ENCODE measurements at places on chromosomes 6 and 20. TPM values are rescaled to one million over a fixed set of nuclear protein-coding genes. Genes with fewer than 3 reads are reported as not detected.

TRIM40 gene
- total RNA-seq: not detected

THEMIS gene
- total RNA-seq: not detected

FAM209B gene
- not detected for total RNA-seq

GRCh38 chr6:3195420-3195694 is 32.1 kb downstream of the TUBB2B start:
- DNase-seq: no peak

DNA sequence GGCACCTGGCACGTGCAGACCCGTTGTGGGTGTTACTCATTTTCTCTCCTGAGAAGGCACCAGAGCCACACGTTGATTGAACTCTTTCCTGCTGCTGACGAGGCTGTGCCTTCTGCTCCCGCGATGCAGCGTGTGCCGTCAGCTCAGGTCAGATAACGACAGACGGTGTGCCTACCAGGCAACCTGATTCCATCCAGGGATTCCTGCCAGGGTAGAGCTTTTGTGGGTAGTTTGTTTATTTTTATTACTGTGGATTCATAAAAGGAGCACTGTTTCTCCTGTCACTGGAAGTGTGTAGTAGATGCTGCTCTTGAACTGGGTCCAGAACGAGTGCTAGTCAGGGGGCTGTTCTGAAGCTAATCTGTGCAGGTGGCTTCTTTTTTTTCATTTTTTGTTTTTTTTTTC is 20.7 kb downstream of the PRPF6 start:
- no peak for DNase-seq

DNA sequence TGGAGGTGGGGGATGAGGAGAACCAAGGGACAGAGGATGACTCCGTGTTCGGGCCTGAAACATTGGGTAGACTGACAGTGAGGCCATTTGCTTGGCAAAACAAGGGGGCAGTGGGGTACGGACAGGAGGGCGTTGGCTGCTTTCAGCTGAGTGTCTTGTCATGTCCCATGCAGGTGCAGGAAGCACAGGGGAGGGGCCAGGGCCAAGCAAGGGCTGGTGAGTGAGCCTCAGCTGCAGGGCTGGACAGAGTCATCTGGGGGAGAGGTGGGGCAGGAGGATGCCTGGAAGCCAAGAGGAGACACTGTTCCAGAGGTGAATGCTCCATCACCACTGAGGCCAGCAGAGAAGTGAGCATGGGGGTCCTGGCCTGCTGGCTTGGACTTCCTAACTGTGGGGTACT is 78.4 kb downstream of the ERMARD start:
- no peak for DNase-seq

GRCh38 chr6:133259561-133259960 is 18.4 kb downstream of the EYA4 start:
- no peak for DNase-seq

DNA sequence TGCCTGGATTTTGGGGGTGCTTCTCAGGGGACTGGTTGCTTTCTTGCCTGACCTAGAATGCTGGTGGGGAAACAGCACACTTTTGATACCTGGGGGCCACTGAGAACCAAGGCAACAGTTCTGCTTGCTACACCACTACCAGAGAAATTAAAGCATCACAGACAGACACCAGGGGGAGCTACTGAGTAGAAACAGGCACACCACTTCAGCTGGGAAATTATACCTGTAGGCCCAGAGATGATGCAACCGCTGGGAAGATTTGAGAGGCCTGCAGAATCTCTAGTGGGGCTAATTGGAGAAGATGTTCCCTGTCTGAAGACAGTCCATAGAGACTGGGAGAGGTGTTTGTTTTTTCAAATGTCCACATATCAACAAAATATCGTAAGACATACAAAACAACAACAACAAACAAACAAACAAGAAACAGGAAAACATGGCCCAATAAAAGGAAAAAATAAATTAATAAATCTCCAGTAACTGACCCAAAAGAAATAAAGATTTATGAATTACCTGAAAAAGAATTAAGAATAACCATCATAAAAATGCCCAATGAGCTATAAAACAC is 129.4 kb upstream of the RIN2 start:
- peak; percentile 72 for DNase-seq

GRCh38 chr20:45827712-45828111 is 600 bp upstream of the TNNC2 start:
- no peak for DNase-seq

DNA sequence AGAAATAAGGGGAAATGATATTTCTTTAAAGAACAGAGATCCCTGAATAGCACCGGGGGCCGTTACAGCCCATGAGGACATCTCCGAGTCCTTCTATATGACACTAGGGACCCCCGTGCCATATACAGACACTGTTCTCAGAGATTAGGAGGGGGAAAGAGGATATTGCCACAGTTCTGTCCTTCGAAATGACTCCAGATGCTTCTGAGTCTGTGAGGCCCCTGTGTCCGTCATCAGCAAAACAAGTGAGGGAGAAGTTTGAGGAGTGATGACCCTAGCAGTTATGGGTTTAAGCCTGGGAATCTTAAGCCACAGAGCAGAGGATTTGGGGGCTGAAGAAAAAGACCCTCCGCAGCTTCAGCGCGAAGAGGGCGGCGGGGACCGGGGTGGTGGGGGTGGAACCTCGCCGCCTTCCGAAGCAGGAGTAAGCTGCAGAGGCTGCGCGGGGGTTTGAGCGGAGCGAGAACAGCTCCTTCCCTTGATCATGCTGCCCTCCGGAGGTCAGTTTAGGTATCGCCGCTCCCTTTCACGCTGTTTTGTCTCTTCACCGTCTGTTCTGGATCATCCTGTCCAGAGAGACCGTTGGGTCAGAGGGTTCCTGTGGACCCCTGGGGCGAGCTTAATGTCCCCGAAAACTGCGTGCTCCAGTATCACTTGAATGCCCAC is 23.6 kb downstream of the VPS52 start:
- DNase-seq: peak; percentile 62

- DNase-seq: peak; percentile 4
These were observed 34.0 kb downstream of the RSPO4 start for GRCh38 chr20:967796-968742.

- DNase-seq: no peak
These were observed 335.1 kb downstream of the HDGFL1 start for GRCh38 chr6:22904431-22904830.

DNA sequence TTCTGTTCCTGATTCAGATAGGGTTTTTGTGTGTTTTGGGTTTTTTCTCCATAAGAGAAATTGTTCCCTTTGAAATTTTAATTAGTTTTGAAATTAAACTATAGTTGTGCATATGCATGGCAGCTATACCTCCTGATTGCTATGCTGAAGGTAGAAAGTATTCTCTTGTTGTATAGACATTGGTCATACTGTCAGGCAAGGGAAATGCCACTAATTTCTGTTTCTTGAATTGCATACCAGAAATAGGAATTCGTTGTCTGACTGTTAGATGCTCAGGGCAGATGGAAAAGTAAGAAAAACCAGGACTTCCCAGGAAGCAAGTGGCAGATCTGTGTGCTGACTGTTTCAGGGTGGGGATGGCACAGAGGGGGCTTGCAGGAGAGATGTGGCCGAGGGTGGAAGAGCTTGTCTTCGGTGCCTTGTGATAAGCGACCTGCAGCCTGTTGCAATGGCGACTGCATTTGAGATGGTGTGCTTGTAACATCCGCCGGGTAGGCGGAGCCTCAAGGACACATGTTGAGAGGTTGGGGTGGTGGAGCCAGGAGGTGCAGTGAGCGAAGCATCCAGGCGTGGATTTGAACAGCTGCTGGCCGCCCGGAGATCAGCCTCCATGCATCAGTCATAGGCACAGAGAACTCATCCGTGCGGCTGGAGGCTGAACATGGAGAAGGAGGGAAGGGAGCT is 42.8 kb downstream of the RREB1 start:
- peak; percentile 56 for DNase-seq

DNA sequence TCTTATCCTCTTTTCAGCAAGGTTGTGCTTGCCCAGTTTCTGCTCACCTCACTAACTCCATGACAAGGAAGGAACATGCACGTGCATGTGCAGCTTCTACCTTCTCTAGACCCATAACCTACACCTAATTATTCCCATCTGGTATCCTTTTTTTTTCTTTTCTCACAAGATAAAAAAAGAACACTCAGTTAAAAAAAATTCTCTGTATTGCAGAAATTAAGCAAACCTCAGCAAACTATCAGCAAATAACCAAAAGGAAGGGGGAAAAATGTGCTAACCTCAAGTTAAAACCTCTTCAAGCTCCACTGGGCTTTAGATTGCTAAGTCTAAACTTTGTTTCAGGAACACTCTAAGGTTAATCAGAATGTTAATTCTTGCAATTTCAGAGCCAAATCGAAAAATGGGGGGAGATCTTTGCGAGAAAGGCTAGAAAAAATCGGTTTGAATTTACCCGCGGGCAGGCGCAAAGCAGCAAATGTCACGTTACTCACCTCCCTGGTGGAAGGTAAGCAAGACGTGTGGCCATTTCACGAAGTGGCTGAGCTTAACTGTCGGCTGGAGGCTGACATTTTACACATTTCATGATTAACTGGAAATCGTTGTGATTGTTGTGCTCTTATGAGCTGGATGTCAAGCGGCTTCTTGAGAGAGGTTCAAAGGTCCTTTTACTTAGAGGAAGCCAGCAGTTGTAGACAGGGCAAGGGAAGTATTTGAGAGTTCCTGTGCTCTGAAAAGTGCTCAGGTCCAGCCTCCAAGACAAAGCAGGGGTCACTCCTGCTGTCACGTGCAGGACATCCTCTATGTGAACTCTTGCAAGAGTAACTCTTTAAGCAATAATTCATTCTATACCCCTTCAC is 19.1 kb downstream of the TFAP2B start:
- peak; percentile 75 for DNase-seq

DNA sequence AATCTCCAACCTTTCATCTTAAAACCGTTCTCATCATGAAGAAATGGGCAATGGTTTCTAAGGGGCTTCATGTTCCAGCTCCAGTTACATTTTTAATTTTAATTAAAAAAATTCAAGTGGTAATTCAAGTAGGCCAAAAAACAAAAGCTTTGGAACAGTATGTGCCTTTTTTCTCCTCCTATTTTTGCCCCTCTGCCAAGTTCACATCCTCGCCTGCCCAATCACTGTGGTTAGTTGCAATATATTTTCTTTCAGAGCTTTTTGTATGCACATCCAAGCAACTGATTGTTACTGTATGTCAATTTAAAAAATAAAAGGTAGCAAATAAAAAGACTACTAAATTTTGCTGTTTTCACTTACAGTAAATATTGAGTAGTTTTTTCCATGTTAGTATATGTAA is 99.8 kb upstream of the B3GAT2 start:
- DNase-seq: no peak

- DNase-seq: no peak
These were observed 26.5 kb downstream of the TM9SF4 start for GRCh38 chr20:32135983-32136515.

- no peak for DNase-seq
These were observed 18.1 kb downstream of the MTRES1 start for GRCh38 chr6:107045826-107046675.

GRCh38 chr6:169216830-169217229 is 36.8 kb downstream of the THBS2 start:
- DNase-seq: no peak

DNA sequence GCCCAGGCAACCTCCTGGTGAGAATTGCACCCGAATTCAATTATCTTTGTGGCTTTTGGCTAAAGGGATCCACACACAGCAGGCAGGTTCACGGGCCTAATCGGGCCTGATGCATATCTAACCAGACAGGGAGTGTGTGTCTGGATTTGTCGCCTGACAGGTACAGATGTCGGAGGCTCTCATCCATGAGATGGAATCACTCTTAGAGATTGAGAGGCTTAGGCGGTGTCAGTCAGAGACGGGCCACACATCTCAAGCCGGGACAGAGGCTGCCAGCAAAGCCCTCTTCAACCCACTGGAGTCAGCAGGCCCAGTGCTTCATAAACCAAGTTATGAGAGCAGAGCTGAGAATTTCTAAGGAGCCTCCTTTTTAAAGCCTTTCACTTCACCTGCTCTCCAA is 247.0 kb downstream of the LRFN2 start:
- DNase-seq: no peak

- DNase-seq: no peak
These were observed 1.6 kb downstream of the SLC22A7 start for GRCh38 chr6:43299338-43300293.

DNA sequence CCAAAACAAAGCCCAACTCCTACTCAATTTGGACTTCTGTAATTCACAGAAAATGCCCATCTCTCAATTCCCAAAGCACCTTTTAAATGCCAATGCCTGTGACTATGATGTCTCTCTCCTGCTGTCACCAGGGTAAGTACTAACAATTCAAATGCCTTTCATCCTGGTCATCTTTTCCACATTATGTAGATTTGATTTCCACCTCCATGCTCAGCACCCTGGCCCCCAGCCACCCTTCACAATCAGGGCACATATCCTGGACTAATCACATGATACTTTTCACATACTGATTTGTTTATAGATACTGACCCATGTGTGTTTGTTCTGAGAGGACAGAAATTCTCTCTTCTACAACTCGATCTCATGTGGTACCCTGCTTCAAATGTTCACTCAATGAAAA is 236.3 kb downstream of the PTPRK start:
- peak; percentile 14 for DNase-seq

GRCh38 chr20:24337069-24337468 is 132.4 kb upstream of the SYNDIG1 start:
- DNase-seq: peak; percentile 43

All from renal cortical epithelial cell (primary cell).